Activated CD4-positive, alpha-beta T cell treated with anti-CD3 and anti-CD28 coated beads, Interleukin-2, amount 50 U/mL, for 1 hour (primary cell): ENCODE measurements at places on chromosomes 11 and 22.

- no peak for DNase-seq
These were observed 35.5 kb downstream of the FZD4 start for GRCh38 chr11:86919557-86920210.

DNA sequence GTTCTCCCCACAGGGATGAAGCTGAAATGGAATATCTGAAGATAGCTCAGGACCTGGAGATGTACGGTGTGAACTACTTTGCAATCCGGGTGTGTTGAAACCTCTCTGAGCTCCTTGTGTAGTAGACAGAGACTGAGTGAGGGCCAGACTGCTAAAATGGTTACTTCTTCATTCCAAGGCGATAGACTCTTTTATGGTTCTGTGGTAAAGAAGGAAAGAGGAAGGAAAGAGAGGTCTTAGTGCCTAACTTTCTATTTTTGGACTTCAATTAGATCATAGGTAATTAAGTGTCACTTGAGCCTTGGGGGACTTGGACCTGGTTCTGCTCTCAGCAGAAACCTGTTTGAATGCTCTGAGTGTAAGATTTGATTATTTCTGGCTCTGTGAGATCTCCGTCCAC lies 54.7 kb downstream of the NF2 start:
- DNase-seq: no peak

DNA sequence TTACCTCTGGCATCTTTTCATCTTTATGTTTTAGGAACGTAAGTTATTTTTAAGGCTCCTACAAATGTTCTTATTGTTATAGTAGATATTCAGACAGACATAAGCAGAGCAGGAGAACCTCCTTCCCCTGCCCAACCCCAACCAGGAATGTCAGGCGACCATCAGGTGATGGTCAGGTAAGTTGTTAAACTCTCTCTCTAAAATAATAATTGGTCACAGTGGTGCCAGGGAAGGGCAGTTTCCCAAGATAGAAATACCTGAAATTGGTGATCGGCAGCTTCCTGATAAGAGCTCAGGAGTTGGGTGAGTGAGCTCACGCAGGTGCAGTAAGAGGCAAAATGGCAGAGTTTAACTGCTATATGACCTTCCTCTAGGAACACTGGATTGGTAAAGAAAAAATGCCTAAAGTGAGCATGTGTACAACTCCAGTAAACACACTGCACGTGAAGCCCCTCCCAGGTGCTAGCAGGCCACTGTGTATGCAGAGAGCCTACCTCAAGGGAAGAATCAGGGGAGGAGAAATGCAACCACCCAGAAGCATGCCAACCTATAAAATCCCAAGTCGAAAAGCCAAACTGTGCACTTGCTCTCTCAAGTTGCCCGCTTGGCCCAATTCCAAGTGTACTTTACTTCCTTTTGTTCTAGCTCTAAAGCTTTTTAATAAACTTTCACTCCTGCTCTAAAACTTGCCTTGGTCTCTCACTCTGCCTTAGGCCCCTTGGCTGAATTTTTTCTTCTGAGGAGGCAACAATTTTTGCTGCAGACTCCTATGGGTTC lies 273.9 kb downstream of the SBF2 start:
- no peak for DNase-seq

DNA sequence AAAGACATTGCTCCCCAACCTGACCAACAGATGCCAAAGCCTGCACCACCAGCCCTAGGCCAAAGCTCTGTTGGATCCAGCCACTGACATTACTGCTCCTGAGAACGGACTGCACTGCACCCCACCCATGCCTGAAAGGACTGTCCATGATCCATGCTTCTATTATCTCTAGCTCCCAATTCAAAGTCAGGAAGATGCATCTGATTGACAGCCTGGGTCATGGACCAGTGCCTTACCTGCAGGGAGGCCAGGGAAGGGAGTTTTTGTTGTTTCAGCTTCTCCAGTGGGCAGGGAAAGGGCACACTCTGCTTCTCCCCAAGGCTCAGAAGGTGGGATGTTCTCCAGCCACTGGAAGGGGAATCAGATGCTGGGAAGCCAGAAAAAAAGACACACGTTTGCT lies 4.8 kb upstream of the PRDM11 start:
- DNase-seq: no peak

GRCh38 chr22:26318975-26319374 lies 110.1 kb upstream of the ASPHD2 start:
- no peak for DNase-seq

DNA sequence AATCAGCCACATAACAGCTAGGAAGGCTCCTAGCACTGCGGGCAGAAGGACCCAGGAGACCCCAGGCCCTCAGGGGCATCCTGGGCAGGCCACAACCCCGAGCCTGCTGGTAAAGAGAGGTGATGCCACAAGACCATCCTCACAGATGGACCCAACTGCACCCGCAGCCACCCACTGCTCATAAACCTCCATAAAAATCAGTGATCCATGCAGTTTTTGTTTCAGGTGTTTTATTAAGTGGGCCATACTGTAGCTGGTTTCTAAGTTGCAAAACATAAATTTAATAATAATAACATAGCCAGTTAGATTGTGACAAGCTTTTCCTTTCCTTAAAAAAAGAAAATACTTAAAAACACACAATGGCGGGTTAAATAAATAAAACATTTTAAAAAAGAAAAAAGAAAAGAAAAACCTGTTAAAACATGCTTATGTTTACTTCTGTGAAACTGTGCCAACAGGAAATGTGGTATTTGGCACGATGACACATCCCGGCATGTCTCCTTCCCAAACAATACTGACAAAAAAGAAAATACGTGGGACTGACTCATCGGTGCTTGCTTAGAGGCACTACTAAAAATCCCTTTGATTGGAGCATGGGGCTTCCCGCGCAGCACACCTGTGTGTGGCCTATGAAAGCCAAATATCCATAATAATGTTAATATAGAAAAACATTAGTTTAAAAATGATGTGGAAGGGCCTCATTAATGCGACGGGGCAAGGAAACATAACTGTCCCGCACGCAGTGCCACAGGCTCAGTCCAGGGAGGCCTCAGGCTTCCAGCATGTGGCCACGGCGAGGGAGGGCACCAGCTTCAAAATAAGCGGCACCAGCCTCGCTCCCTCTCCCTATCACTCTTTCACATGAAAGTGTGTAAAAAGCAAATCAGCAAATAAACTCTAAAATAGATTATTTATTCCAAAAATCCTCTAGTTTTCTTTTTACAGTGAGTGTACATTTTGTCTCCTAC lies 47.5 kb upstream of the SCUBE2 start:
- no peak for DNase-seq
